Choroid plexus epithelial cell (primary cell): ENCODE measurements at places on chromosomes 2 and 18.

- DNase-seq = peak; percentile 46
Measured at GRCh38 chr2:44360749-44361329, 455 bp downstream of the PREPL start.

DNA sequence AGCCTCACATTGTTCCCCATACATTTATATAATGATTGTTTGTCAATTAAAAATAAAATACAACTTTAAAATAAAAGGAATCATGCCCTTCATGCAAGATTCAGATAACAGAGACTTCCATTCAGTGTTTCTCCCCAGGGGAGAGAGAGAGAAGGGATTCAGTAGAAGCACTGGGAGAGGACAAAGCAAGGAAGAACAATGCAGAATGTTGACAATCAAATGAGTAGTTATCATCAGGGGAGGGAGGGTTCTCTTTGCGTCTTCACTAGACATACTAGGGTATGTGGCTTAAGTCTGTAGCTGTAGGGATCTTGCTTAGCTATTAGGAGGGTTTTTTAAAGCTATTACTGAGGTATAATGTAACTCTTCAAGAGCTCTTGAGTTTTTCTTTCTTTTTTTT lies 30.7 kb downstream of the FSHR start:
- no peak for DNase-seq

DNA sequence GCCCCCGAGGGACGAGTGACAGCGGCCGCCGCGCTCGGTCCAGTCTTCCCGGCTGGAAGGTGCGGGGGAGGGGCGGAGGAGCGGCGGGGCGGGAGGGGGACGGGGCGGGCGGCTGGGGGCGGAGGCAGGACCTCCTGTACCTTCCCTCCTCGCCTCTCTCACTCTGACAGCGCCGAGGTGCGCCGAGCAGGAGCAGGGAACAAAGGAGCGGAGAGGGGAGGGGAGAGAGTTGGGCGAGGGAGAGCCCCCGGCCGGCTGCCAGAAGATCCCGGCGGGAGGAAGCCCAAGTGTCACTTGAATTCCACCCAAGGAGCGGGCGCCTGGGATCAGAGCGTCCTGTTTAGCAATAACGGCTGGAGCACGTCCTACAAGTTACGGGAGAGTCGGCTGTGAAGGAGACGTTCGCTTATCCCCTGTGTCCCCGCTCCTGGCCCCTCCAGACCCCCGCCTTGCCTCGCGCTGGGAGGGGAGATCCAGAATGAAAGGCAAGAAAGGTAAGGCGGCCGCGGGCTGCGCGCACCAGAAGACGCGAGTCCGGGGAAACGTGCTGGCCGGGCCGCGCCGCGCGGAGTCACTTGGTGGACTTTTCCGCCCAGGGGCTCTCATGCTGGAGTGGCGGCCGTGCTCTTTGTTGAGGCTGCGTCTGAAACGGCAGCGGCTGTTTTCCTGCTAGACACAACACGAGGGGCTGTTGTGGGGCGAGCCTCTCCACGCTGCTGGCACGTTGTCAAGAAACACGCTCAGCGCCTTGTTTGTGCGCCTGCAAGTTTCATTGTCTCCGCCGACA lies at the start of gene TGIF1:
Gene TGIF1 (plus strand): TSS at position 161 of the 787 bp plus-strand sequence. CDS start 318 bp downstream, at position 479.
- DNase-seq = peak; percentile 88

- DNase-seq = peak; percentile 50
Measured at GRCh38 chr2:234979204-234980167, 27.7 kb downstream of the SH3BP4 start.

DNA sequence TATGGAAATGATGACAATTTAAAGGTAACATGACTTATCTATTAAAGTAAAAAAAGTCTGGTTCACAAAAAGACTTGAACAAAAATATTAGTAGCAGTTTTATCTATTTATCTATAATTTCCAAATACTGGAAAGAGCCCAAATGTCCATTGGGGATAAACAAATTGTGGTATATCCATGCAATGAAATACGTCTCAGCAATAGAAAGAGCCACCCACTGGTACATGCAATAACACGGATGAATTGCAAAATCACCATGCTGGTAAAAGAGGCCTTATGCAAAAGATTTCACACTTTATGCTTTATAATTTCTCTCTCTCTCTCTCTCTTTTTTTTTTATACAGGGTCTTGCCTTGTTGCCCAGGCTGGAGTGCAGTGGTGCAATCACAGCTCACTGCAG lies 91.4 kb upstream of the ASAP2 start:
- no peak for DNase-seq

DNA sequence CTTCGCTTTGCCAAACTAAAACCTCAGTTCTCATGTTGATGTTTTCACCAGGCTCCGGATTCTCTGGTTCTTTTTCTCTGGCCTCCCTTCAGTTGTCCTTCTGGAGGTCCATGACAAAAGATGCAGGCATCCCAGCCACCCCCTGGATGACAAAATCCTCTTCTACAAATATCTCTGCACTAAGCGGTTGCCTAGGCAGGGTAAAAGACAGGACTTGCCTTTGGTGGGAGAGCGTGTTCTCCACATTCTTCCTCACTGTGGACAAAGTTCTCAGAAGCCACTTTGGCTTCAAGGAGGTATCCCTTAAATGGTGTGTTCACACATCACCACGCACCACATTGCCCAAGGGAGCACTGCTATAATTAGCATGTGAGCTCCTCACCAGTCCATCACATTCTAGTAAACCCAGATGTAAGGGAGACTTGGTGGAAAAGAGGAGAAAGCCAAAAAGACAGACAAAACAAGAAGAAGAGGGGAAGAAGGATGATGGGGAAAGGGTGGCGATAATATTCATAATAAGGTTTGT lies 23.6 kb upstream of the MRPL33 start:
- no peak for DNase-seq

GRCh38 chr18:58117786-58118403 lies 73.9 kb downstream of the NEDD4L start:
- DNase-seq = peak; percentile 90

DNA sequence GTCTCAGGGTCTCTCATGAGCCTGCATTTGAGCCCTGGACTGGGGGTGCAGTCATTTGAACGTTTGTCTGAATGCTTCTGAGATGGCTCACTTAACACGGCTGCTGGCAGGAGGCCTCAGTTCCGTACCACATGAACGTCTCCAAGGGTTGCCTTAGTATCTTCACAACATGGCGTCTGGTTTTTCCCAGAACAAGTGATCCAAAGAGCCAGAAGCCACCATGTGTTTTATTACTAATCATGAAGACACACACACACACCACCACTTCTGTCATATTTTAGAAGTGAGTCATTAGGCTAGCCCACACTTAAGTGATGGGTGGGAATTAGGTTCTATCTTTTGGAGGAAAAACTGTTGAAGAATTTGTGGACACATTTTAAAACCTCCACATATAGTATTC lies 15.0 kb upstream of the MYO1B start:
- peak; percentile 92 for DNase-seq

- DNase-seq = no peak
Measured at GRCh38 chr2:81396417-81397019, 1092.0 kb upstream of the LRRTM1 start.

- no peak for DNase-seq
Measured at GRCh38 chr2:205401511-205401910, 280.8 kb upstream of the NRP2 start.

DNA sequence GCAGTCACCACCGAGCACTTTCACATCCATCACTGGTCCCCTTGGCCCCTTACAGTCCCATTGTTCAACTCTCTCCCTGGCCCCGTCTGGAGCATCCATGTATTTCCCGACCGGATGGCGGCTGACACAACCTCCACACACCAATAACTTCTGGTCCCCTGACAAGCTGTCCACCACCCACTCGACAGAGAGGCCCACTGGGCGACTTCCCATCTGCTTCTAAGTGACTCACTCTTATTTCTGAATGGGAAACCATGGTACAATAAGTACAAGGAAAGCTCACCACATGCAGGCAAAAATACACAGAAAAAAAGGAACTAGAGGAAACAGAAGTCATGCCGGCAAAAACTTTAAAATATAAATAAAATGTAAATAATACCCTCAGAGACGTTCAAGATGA lies 82.9 kb upstream of the RAB12 start:
- no peak for DNase-seq

- no peak for DNase-seq
Measured at GRCh38 chr2:159118859-159119500, 150.5 kb downstream of the TANC1 start.

DNA sequence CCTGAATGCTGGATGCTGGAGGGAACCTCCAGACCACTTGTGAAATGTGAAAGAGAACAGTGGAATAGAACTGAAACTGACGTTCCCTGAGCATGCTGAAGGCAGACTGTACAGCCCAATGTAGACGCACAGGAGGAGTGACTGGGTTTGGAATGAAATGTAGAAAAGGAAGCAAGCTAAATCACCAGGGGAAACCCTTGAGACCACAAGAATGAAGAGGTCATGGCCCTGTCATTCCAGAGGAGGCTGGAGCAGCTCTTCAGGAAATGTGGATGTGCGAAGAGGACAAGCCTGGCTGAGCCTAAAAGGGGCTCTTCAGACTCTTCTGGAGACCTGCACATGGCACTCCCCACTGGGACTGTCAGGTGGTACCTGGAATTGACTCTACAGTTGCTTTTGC lies 118.5 kb upstream of the ALPP start:
- peak; percentile 97 for DNase-seq

DNA sequence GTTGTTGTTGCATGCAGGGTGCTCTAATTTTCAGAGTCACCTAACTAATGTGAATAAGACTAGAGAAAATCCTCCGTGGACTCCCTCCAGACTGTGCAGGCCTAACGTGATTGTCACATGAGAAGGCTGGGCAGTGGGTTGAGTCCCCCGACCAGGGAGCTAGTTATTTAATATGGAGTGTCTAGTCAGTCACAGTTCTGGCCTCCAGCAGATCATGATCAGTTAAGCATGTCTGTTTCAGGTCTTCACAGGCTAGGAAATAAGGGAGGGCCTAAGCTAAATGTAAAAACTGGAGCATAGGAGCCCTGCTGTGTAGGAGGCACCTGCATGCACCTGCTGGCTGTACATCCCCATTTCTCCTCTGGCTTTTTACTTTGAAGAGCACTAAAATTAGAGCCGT lies 86.8 kb downstream of the PRPF40A start:
- no peak for DNase-seq

- no peak for DNase-seq
Measured at GRCh38 chr2:157321466-157321865, 4.2 kb downstream of the ERMN start.

DNA sequence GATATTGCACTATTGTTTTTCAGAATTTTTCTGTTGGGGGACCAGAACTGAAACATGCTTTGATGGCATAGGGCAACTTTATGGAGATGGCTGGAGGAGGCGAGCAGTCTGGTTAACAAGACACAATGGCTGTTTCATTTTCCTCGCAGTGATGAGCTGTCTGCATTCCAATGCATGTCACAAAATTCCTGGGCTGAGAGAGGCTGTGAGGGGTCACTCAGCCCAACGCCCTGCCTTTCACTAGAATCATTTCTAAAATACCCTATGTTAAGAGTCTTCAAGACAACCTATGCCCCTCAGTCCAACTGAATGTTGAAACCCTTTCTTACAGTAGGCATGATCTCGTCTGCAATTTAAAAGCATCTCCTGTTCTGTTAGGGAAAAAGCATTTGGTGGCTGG lies 1090.0 kb downstream of the BCL11A start:
- DNase-seq = no peak

- no peak for DNase-seq
Measured at GRCh38 chr2:207226671-207227061, 60.9 kb upstream of the KLF7 start.

GRCh38 chr2:171908235-171908634 lies 14.0 kb upstream of the HAT1 start:
- DNase-seq = no peak

- peak; percentile 88 for DNase-seq
Measured at GRCh38 chr18:10851824-10852319, 297.5 kb downstream of the PIEZO2 start.

GRCh38 chr18:60549338-60549960 lies 176.9 kb upstream of the MC4R start:
- peak; percentile 90 for DNase-seq

DNA sequence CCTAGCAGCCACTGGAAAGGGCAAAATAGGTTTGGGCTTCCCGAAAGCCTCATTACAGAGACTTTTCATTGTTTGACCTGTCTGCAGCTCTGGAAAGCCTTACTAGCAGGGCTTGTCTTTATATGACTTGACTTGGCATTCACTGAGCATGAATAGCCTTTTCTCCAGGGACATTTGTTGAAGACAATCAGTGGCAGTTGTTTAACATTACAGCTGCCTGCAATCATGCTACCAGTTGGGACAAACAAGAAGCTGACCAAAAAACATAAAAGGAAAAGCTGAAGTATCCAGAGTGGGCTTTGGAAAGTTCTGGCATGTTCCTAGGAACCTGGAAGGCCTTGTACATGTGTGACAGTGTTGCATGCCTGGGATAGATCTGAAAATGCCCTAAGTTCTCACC lies 121.4 kb downstream of the KCNF1 start:
- DNase-seq = no peak

DNA sequence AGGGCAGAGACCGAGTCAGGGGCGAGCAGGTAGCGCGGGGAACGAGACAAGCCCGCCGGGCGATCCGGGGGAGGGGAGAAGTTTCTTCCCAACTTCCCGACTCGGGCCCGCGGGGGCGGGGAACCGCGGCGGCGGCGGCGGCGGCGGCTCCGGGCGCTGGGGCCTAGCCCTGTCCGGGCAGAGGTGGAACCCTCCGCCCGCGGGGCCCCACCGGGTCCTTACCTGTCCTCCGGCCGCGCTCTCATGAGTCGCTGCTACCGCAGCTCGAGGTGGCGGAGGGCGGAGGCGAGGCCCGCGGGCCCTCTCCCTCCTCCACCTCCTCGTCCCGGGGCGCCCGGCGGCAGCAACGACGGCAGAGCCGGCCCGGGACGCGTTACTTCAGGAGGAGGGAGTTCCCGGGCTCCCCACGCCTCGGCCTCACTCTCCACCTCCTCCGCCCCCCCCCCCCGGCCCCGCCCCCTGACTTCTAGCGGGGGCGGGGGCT lies at the start of gene YES1:
Gene YES1 (minus strand): TSS at position 351 of the 484 bp plus-strand sequence. CDS start 55,415 bp downstream, outside the sequence.
- peak; percentile 71 for DNase-seq

GRCh38 chr2:32801741-32802140 lies 145.0 kb upstream of the LTBP1 start:
- no peak for DNase-seq

DNA sequence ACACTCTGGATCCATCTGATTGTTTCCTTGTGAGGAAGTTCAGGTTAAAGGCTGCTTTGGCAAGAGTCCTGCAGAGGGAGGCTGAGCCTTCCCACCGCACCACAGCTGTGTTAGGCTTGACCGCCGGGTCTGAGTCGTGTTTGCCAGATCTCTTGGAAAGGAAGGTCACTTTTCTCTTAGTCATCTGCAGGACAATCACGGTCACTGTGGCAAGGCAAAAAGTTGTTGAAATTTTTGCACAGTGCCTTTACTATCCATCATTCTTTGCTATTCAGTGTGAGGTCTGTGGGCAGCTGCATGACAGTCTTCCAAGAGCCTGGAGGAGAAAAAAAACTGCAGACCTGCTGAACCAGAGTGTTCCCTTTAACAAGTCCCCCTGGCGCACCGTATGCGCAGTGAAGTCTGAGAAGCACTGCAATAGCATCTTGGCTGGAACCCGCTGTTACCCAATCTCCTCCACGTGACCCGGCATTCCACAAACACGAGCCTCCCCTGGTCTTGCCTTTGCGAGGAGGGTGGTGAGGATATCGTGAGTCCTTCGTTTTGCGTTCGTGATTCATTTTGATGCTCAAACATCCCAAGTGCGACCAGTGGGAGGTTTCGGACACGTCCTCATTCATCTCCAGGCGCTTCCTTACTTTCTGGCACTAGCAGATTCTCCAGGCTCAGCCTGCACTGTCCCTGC lies 23.0 kb downstream of the BIN1 start:
- peak; percentile 95 for DNase-seq
